Smooth muscle cell of the coronary artery (primary cell): ENCODE measurements at places on chromosomes 6 and 20. TPM values are rescaled to one million over a fixed set of nuclear protein-coding genes. Genes with fewer than 3 reads are reported as not detected.

CGA gene
- total RNA-seq = not detected in 2 replicates

SLC22A2 gene
- 0.15 TPM in 1 of 2 replicates, not detected in the other for total RNA-seq

GPX5 gene
- not detected in 2 replicates for total RNA-seq

C20orf141 gene
- not detected in 2 replicates for total RNA-seq

BMP2 gene
- total RNA-seq = 3.8 and 5.0 TPM in 2 replicates

TULP4 gene
- 79.6 and 87.7 TPM in 2 replicates for total RNA-seq

CLPSL1 gene
- not detected in 2 replicates for total RNA-seq

NKX2-4 gene
- under 0.01 TPM in 1 of 2 replicates, not detected in the other for total RNA-seq
